Lower leg skin (tissue), 4 donors: ENCODE measurements at places on chromosomes 2 and 18. TPM values are rescaled to one million over a fixed set of nuclear protein-coding genes. Genes with fewer than 3 reads are reported as not detected.

DNA sequence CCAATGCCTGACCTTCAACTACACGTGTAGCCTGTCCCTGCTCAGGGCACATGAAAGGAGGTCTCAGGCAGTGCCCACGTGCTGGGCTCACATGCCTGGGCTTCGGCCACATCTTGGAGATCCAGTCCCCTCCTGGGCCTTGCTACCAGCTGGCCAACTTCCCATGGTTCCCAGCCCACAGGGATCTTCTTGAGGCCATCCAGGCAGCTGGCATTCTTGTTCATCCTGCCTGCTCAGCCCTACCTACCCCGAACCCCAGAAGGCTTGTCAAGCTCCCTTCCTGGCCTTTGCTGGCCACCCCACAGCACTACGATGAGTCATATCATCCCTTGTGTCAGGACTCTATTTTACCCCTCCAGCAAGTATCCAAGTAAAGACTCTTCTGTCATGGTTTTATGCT lies 97.1 kb downstream of the ZBTB7C start:
- no peak for DNase-seq

- DNase-seq, result no peak
Observed at GRCh38 chr2:24363301-24363700, 3.0 kb upstream of the ITSN2 start.

- no peak for DNase-seq
Observed at GRCh38 chr2:149690825-149691224, 103.2 kb upstream of the MMADHC start.

Gene C2orf80
- not detected for total RNA-seq

Gene TXNDC2
- total RNA-seq, result not detected

Gene TMEM169
- total RNA-seq, result 0.04 TPM

DNA sequence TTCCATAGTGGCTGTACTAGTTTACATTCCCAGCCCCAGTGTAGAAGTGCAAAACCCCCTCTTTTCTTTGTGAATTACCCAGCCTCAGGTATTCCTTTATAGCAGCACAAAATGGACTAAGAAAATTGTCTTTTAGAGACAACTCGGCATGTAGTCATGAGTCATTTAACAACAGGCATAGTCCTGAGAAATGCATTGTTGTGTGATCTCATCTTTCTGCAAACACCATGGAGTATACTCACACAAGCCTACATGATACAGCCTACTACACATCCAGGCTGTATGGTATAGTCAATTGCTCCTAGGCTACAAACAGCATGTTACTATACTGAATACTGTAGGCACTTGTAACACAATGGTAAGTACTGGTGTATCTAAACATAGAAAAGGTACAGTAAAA lies 44.4 kb upstream of the MBP start:
- DNase-seq, result no peak
